ENCODE measurements at places on chromosomes 1 and 21.

- no peak for DNase-seq
Observed at GRCh38 chr1:213256438-213257087, 205.5 kb downstream of the RPS6KC1 start.

GRCh38 chr1:76070538-76070937 lies 4.0 kb upstream of the ST6GALNAC3 start:
- DNase-seq = no peak

- no peak for DNase-seq
Observed at GRCh38 chr21:46352164-46352515, 28.2 kb downstream of the PCNT start.

GRCh38 chr1:148372731-148373130 lies 110.4 kb downstream of the PPIAL4G start:
- DNase-seq = peak; percentile 51

- no peak for DNase-seq
Observed at GRCh38 chr21:25489673-25490072, 117.6 kb downstream of the MRPL39 start.

DNA sequence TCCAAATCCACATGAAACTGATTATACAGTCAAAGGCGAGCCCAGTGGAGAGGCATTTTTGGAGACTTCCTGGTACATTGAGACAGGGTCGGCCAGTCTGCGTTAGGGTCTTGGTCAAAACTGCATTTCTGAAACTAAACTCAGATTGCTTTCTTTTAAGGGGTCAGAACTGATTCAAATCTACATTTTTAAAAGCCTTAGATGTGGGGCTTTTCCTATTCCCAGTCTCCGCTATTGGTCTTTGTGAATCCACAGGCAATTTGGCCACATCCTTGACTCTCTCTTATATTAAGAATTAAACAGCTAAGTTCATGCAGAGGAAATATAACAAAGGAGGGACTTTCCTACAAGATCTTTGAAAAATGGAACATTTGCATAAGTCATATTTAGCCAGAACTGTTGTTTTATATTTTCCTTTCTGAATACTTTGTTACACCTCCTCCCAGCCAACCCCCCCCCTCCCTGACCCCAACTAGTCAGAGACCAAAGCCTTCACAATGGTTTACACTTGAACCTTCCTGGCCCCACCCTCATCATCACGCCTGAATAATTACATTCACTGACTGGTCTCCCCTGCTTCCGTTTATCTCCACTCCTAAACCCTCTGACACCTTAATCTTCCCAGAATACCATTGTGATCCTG lies 30.9 kb downstream of the SELL start:
- peak; percentile 60 for DNase-seq

GRCh38 chr1:78367700-78368099 lies 123.1 kb upstream of the PTGFR start:
- no peak for DNase-seq

DNA sequence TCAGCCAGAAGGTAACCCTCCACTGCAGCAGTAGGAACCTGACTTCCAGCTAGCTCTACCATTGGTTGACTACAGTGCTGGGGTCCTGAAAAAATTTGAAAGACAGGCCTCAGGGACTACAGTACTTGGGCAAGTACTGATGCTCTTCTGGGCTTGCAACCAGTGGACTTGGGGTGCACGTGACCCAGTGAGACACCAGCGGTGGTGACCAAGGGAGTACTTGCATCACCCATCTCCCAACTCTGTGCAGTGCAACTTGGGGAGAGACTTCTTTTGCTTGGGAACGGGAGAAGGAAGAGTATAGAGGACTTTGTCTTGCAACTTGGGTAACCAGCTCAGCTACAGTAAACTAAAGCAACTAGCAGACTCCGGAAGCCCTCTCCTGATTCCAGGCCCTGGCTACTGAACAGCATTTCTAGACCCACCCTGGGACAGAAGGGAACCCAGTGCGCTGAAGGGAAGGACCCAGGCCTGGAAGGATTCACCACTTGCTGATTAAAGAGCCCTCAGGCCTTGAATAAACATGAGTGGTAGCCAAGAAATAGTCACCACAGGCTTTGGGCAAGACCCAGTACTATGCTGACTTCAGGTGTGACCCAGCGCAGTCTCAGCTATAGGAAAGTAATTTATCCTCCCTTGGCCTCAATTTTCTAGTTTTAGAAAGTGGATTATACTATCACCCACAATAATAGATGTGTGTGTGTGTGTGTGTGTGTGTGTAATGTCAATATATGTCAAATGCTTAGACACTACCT lies 45.6 kb downstream of the TNNI3K start:
- no peak for DNase-seq

- no peak for DNase-seq
Observed at GRCh38 chr1:243313635-243314536, 58.0 kb downstream of the SDCCAG8 start.

DNA sequence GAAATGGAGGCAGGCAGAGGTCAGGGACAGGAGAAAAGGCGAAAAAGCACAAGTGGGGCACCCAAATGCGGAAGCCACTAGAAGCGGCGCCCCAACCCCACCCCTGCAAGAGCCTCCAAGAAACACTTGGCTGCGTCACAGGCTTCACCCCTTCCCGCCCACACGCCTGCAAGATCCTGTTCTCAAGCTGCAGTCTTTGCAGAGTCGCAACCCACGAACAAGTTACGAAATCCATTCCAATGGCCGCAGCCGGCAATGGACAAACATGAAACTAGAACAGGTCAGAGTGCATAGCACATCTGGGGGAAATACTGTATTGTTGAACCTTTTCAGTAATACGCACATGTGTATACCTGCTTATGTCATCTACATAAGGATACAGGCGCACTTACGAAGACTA lies 103.6 kb downstream of the PSMG1 start:
- no peak for DNase-seq

- no peak for DNase-seq
Observed at GRCh38 chr1:11438996-11439395, 40.0 kb upstream of the DISP3 start.

- no peak for DNase-seq
Observed at GRCh38 chr1:68346188-68346808, 103.5 kb downstream of the RPE65 start.

DNA sequence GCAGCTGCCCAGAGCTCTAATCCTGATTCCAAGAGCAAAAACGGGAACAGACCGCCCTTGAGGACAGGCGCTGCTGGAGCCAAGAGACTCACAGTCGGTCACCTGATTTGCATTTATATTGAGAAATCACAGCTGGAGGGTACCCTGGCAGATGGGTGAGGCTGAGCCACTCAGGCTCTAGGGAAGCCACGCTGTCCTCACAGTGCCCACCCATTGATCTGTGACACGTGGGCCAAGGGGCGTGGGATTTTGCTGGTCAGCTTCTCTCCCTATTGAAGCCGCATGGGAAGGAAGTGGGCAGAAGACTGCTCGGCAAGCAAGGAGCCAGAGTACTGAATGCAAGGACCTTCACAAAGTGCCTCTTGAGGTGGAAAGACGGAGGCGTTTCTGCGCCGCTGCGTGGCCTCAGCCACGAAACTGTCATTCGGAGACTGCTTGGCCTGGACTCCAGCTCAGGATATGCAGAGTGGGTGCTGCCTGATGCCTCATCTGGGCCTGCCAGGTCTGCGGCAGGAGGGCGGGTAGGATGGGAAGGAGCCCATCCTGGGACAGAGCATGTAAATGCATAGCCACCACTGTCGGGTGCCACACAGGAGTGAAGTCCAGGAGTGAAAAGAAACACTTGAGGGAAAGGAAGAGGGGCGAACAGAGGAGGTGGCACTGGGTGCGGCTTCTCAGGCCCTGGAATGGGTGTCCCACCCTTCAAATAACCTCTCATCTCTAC lies 139.8 kb downstream of the PGBD5 start:
- DNase-seq = no peak

GRCh38 chr1:33428661-33429060 lies 2.2 kb downstream of the PHC2 start:
- no peak for DNase-seq

- DNase-seq = no peak
Observed at GRCh38 chr1:54819195-54819536, 18.0 kb upstream of the TTC22 start.

DNA sequence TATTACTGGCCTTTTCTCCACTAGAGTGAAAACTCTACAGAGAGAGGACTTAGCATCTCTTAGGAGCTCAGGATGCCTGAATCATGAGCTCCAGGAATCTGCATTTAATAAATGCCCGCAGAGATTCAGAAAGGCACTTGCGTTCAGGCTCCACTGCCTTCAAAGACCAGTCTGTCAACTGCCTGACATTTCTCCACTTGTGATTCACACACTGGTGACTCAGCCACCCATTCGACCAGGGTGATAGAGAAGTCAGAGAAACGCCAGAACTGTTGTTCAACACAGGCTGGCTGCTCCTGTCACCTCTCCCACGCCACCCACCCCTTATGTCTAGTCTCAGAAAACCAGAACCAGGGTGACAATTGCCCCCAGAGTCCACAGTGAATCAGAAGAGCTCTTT lies 26.9 kb upstream of the LBR start:
- peak; percentile 50 for DNase-seq

GRCh38 chr1:115976062-115976920 lies at the start of gene SLC22A15:
Gene SLC22A15 (plus strand): TSS chr1:115976513. CDS start chr1:115976628, 115 bp downstream.
- DNase-seq = peak; percentile 66

- no peak for DNase-seq
Observed at GRCh38 chr1:64590316-64590715, 120.4 kb downstream of the CACHD1 start.

GRCh38 chr1:175801979-175802378 lies 58.6 kb upstream of the TNR start:
- DNase-seq = no peak

DNA sequence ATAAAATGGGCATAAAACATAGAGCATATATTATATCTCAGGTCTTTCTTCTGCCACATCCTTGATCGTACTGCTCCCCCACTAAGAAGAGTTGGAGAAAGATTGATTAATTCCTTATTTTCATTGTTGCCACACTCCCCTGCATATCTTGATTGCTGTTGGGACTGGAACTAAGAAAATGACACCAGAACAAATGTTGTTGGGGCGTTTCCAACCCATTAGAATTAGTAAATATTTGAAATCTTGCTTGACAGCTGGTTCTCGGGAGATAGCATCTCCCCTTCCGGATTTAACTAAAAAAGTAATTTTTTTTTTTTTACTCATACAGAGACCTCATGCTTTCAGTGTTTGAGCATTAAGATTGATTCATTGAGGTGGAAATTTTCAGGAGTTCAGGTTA lies 493.0 kb upstream of the PLXNA2 start:
- DNase-seq = no peak

DNA sequence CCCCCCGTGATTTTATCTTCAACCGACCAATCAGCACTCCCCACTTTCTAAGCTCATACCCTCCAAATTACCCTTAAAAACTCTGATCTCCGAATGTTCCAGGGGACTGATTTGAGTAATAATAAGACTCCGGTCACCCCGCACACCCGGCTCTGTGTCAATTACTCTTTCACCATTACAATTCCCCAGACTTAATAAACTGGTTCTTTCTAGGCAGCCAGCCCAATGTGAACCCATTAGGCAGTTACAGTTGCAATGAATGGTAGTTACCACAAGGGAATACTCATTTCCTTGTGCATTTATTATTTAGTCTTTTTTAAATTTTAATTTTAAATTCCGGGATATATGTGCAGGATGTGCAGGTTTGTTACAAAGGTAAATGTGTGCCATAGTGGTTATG lies 177.9 kb downstream of the HFM1 start:
- no peak for DNase-seq

- DNase-seq = no peak
Observed at GRCh38 chr1:1775327-1776226, 2.7 kb downstream of the NADK start.

GRCh38 chr21:37582590-37582989 lies 216.0 kb downstream of the DYRK1A start:
- no peak for DNase-seq

DNA sequence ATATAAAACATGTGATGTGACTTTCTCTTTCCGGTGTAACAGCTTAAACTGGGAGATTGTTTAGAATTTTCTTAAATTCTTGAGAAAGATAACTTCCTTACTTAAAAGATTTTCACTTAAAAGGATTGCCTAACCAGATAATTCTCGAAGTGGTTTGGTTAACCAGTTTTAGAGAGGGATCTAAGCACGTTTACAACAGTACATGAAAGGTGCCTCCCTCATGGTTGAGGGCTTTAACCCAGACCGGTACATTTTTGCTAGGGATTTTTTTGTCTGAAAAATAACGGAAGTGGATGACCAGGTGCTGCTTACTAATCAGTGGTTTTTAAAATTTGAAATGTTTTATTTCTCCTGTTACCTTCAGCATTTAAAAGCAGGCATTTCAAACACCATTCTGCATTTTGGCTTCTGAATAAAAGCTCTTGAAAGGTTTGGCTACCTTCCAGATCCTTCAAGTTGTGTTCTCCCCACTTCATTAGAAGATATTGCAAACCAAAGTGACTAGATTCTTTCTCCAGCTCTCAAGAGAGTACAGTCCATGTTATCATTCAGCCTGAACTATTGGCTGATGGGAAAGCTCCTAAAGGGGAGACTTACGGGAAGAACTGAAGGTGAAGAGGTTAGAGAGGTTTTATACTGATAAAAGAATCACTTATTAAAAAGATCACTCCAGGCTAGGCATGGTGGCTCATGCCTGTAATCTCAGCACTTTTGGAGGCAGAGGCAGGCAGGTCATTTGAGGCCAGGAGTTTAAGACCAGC lies 12.8 kb downstream of the S100PBP start:
- no peak for DNase-seq

DNA sequence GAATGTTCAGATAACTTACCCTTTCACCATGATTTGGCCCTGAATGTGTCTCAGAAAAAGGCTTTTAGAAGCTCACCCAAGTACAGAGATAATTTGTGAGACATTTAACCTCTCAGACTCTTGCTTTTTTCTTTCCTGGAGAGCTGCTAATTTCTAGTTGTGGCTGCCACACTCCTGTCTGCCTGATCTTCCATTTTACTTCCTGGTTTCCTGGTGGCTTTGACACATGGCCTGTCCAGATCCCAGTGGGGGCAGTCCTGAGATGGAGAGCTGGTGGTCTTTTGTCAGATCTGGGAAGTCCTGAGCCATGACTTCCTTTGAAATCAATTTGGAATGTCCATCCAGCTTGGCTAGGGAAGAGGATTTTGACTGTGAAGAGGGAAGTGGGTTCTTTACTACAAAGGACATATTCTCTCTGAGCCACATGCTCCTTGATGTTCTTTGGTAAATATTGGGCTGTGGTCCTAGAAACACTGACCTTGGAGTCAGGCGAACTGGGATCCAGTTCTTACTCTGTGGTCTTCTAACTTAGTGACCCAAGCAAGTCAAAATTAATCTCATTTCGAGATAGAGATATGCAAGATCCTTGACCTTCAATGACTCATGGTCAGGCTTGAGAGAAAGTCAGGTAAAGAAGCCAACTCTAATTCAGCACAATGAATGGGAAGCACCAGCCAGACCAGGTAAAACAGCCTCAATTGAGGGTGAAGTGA lies 78.0 kb upstream of the HSD17B7 start:
- no peak for DNase-seq

Measured in stimulated activated naive CD8-positive, alpha-beta T cell treated with anti-CD3 and anti-CD28 coated beads, Interleukin-15, amount 100 ng/mL, for 72 hours (primary cell).